ENCODE measurements at places on chromosomes 13 and 19. TPM values are rescaled to one million over a fixed set of nuclear protein-coding genes. Genes with fewer than 3 reads are reported as not detected.

- H3K36me3 ChIP-seq: no peaks in the 10 kb centered on the region
- DNase-seq: no peak
- peaks cover 4% of the 10 kb centered on the region for H3K27me3 ChIP-seq
- peak overlapping the region; percentile 8 for H3K27ac ChIP-seq
- H3K4me3 ChIP-seq: peak overlapping the region; percentile 83
These were observed 2.5 kb downstream of the LYPD3 start for GRCh38 chr19:43462785-43463380.

NALCN gene
- 0.28 TPM for total RNA-seq

DNA sequence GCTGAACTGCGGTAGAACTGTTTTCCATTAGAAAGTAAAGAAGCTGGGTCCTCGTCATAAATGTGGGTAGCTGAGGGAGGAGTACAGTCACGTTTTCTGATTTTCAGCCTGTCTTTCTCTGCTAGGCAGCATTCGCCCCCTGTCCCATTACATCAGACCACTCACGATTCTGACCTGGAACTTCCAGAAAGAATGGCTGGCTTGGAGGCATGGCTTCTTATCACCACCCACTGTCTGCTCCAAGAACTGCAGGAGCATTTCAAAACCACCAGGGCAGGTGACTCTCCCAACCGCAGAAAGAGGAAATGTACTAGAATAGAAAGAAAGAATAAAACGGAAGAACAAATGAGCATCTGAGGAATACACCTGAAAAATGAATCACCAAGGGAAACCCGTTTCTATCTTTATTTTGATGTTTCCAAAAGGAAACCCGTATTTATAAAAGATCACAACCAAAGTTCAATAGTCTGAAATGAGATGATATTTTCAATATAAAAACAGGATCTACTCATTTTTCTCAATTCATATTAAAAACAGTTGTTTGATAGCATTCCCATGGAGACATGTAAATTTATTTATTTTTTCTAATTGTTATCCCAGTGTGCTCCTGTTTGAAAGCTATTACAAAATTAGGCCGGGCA lies 22.1 kb upstream of the POMP start:
- H3K4me3 ChIP-seq: no peak overlapping the region
- no peaks in the 10 kb centered on the region for H3K4me1 ChIP-seq
- DNase-seq: peak; percentile 37
- H3K36me3 ChIP-seq: no peaks in the 10 kb centered on the region

GRCh38 chr13:101217086-101217485 lies 199.2 kb downstream of the NALCN start:
- no peak overlapping the region for H3K27ac ChIP-seq
- no peak for DNase-seq
- no peaks in the 10 kb centered on the region for H3K36me3 ChIP-seq
- no peak overlapping the region for H3K4me3 ChIP-seq

GRCh38 chr13:35347679-35348205 lies 128.7 kb downstream of the MAB21L1 start:
- no peak overlapping the region for H3K4me3 ChIP-seq
- no peak for DNase-seq
- H3K36me3 ChIP-seq: no peaks in the 10 kb centered on the region

GRCh38 chr19:54211235-54211634 lies 10.6 kb downstream of the RPS9 start:
- no peak overlapping the region for H3K27ac ChIP-seq
- H3K36me3 ChIP-seq: peaks cover 28% of the 10 kb centered on the region
- no peaks in the 10 kb centered on the region for H3K27me3 ChIP-seq
- H3K4me3 ChIP-seq: no peak overlapping the region
